C1 segment of cervical spinal cord (tissue), 14 donors: ENCODE measurements at places on chromosomes 12 and 14.
A peak's percentile ranks its signal among the peaks of the same experiment; 100 is the strongest.

DNA sequence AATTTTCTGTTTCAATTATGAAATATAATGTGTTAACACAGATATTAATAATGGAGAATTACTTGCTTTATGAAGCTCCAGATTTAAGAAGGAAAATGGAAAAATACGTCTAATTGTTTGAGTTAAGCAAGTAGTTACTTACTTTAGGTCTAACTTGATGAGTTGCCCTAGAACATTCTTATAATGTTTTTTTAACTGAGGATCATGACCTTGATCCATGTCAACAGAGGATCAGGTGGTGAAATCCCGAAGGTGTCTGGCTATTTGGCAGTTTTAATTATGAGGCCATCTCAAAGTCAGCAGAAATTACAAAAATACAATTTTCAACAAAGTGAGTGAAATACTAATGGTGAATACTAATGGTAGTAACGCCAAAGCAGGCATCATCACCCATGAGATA lies 57.0 kb upstream of the REP15 start:
- no peak for DNase-seq

GRCh38 chr12:15505616-15506015 lies 183.3 kb downstream of the PTPRO start:
- DNase-seq = no peak

DNA sequence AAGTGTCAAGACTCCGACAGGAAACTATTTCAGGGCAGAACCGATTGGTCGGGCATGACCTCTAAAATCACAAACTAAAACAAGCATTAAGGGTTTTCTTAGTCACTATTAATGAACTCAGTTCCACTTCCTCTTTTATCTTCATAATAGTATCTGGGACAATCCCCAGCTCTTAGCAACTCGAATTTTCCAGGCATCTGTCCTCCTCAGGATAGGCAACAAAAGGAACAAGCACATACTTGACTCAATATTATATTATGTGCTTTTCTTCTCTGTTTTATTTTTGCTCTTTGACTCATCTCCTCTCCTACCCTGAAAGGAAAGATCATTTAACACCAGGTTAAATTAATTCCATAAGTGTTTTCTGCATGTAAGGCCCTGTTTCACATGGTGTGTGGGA lies 638.3 kb upstream of the TBX3 start:
- DNase-seq = no peak

GRCh38 chr12:25496098-25496587 lies 56.9 kb downstream of the LMNTD1 start:
- DNase-seq = no peak

DNA sequence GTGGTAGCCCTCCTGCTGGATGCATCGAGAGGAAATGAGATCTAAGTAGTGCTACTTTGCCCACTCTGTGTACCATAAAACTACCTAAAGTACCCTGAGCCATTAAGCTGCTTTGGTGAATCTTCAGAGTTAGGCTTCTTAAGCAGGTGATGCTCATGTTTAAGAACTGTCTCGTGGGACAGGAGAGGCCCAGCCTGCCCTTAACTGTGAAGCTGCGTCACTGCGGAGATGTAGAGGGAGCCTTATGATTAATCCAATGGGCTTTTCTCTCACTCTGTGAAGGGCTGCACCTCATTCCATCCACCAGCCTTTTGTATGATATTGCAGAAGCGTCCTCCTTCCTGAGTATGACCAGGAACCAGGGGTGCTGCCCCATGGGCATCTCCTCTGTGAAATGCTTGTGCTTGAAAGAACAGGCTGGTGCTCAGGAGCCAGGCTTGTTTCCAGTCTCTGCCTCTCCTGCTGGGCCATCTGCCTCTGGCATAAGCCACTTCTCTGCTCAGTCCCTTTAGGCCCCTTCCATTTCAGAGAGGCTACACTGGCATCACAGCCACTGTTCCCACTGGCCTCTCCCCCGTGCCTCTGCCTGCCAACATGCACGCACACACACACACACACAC lies 6.8 kb upstream of the CCDC177 start:
- DNase-seq = no peak

DNA sequence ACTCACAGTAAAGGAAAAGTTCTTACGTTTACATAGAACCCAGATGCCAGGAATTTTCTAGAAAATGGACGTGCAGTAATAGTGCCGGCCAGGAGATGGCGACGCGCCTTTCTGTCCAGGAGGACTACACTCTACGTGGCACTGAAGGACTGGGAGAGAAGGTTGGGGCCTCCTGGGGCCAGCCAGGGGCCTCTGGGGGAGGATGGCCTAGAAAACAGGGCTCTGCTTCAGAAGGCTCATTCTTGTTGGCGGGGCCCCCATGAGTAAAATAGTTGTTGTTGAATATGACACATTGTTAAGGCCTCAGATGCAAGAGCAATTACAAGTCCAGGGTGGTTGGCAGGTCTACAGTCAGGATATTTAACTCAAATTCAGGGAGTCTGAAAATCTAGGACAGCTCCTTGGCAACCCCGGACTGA lies 120.1 kb upstream of the MAX start:
- DNase-seq = peak; percentile 68
